Pericardium fibroblast (primary cell): ENCODE measurements at places on chromosomes 5 and 9. TPM values are rescaled to one million over a fixed set of nuclear protein-coding genes. Genes with fewer than 3 reads are reported as not detected.

Gene GLDC
- total RNA-seq = 0.51 and 3.5 TPM in 2 replicates

Gene ITGA1
- 7.2 and 34.0 TPM in 2 replicates for total RNA-seq

Gene IL17B
- total RNA-seq = not detected in 2 replicates

Gene PCDHGA5
- 0.68 and 2.1 TPM in 2 replicates for total RNA-seq

Gene TMEM252
- total RNA-seq = not detected in 2 replicates

Gene UGT3A1
- total RNA-seq = not detected in 2 replicates

Gene GPRIN1
- total RNA-seq = 1.8 and 1.9 TPM in 2 replicates

Gene IFNA21
- not detected in 2 replicates for total RNA-seq

Gene MOB3B
- 0.09 and 0.23 TPM in 2 replicates for total RNA-seq

Gene IL9
- total RNA-seq = not detected in 2 replicates

Gene PSD2
- total RNA-seq = under 0.01 TPM in 1 of 2 replicates, not detected in the other

Gene INSL4
- total RNA-seq = not detected in 2 replicates

Gene PCA3
- total RNA-seq = not detected in 2 replicates

Gene IL5
- not detected in 2 replicates for total RNA-seq

Gene FUT7
- total RNA-seq = not detected in 2 replicates

Gene SLC2A8
- total RNA-seq = 0.43 and 10.0 TPM in 2 replicates

Gene RACK1
- total RNA-seq = 3,255 and 5,180 TPM in 2 replicates

Gene PCDHAC1
- under 0.01 and 0.34 TPM in 2 replicates for total RNA-seq

Gene HCN1
- not detected in 2 replicates for total RNA-seq

Gene NUTM2F
- total RNA-seq = not detected in 2 replicates

Gene CCNI2
- not detected in 2 replicates for total RNA-seq

Gene CDH18
- total RNA-seq = 0.60 TPM in 1 of 2 replicates, not detected in the other

Gene GABRA1
- not detected in 2 replicates for total RNA-seq

Gene SH2D3C
- total RNA-seq = 0.23 and 0.94 TPM in 2 replicates

Gene FOXD4L6
- total RNA-seq = 0.09 TPM in 1 of 2 replicates, not detected in the other

Gene AIF1L
- 1.2 and 2.5 TPM in 2 replicates for total RNA-seq

Gene GABBR2
- total RNA-seq = 0.68 TPM in 1 of 2 replicates, not detected in the other

Gene ISL1
- not detected in 2 replicates for total RNA-seq

Gene AJM1
- 2.0 TPM in 2 replicates for total RNA-seq

Gene TERT
- total RNA-seq = not detected in 2 replicates

Gene PCDHGA1
- total RNA-seq = 0.35 and 0.85 TPM in 2 replicates

Gene ALDH1A1
- 6.9 and 25.0 TPM in 2 replicates for total RNA-seq

Gene ENTPD2
- 0.09 and 0.12 TPM in 2 replicates for total RNA-seq

Gene DPYSL3
- total RNA-seq = 48.8 and 93.4 TPM in 2 replicates

Gene F12
- 0.47 and 2.2 TPM in 2 replicates for total RNA-seq

Gene PFDN1
- total RNA-seq = 66.0 and 68.6 TPM in 2 replicates

Gene PIP5K1B
- total RNA-seq = not detected in 2 replicates

Gene HARS2
- 15.4 and 18.9 TPM in 2 replicates for total RNA-seq

Gene SPINK6
- total RNA-seq = not detected in 2 replicates

Gene CD74
- 0.47 and 3.2 TPM in 2 replicates for total RNA-seq
